Right forelimb (tissue), 1 donor: ENCODE measurements at places on chromosomes 3 and 15.

DNA sequence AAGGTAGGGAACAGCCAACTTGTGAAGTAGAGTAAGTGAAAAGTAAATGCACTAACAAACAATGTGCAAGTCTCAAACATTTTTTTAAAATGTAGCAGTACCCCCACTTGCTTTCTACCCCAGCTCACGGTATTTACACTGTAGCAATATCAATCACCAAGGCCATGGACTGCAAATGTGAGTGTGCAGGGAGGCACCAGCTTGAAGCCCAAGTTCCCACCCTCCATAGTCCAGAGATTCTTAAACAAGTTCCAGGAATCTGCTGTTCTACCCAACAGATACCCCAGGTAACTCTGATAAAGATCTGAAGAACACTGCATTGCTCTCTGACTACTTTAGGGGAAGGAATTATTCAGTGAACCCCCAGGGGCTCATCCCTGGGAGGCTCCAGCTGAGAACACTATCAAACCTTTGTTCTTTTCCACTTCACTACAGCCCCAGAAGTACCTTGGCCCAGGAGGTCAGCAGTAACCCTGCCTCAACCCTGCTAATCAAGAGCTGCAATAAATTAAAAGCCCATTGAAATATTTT is 86.1 kb downstream of the FOXP1 start:
- no peak for DNase-seq

DNA sequence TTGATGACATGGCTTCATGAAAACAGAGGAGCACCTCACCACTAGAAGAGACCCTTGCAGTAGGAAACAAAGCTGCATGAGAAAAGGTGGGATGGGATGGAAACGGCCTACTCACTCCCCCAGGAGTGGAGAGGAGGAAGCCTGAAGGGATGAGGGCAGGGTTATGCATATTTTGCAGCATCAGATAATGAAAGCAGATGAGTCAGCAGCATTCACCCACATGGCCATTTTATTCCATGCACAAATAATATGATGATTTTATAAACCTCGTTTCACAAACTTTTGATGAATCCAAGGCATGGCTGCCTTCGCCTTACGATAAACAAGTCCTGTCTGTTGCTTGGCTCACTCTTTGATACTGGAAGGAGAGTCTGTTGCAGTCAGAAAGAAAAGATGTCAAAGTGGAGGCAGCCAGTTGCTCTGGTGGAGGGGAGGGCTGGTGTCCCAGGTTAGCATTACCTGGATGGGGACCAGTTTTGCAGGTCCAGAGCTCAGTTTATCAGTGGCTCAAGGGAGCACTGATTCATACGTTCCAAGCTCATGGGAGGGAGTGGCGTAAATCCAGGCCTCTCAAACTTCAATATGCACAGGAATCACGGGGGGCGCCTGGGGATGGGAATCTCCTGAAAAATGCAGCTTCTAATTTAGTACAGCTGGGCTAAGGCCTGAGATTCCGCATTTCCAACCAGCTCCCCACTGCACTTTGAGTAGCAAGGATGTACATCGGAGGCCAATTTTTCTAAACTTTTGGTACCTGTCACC is 9.2 kb upstream of the EHD4 start:
- peak; percentile 27 for DNase-seq

DNA sequence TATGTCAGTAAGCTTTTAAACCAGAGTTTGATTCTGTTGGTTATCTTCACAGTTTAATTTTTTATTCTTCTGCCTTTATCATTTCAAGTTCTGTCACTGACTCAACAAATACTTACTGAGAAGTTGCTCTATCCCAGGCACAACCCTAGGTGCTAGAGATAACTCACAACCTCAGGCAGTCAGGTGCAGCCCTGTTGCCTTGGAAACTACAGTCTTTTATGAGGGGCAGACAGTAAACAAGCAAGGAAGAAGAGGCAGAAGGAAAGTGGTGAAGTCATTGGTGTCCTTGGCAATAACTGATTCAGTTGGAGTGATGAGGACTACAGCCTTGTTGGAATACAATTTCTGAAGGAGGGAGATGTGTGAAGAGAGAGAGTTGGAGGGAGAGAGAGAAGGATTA is 142.1 kb upstream of the LRTM1 start:
- DNase-seq: no peak

- no peak for DNase-seq
These were observed 72.7 kb upstream of the RAD18 start for GRCh38 chr3:9035961-9036360.

DNA sequence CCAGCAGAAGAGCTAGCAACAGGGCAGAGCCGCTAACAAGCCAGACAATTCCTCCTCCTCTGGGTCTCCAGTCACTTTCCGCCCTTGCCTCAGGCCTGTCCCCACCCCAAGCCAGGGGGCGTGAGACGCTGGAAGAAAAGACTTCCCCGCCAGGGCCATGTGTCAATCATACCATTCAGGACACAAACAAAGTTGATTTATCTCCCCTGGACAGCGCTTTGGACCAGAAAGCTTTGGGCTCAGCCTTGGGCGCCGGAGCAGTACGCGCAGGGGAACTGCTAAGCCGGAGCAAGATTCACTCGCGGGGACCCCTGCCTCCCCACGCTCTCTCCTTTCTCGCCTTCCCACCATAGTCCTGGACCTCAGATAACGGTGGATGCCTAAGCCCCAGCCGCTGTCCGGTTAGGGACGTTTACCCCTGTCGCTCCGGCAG is 479 bp downstream of the LRRC2 start:
- peak; percentile 50 for DNase-seq

GRCh38 chr15:69380100-69380725 is 33.9 kb upstream of the KIF23 start:
- no peak for DNase-seq
